ENCODE measurements at places on chromosomes 2 and 18. TPM values are rescaled to one million over a fixed set of nuclear protein-coding genes. Genes with fewer than 3 reads are reported as not detected.

Gene LONRF2
- total RNA-seq = 8.2 TPM

Gene SIX2
- total RNA-seq = 1.8 TPM

DNA sequence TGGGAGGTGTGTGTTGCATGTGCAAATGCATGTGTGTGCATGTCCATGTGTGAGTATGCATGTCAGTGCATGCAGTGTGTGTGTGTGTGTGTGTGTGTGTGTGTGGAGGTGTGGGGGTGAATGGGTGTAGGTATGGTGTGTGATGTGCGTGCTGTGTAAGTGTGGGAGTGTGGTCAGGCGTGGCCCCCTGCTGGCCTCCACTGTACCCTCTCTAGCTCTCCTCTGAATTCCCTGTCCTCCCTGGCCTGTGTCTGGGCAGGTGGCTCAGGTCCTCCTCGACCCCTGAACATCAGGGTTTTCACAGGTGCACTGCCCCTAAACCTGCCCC lies 230.2 kb downstream of the CELF4 start:
- no peak overlapping the region for H3K27ac ChIP-seq
- no peak for DNase-seq
- H3K4me3 ChIP-seq = no peak overlapping the region
- H3K36me3 ChIP-seq = no peaks in the 10 kb centered on the region
- H3K27me3 ChIP-seq = no peaks in the 10 kb centered on the region
- no peaks in the 10 kb centered on the region for H3K4me1 ChIP-seq

- no peaks in the 10 kb centered on the region for H3K36me3 ChIP-seq
- H3K4me1 ChIP-seq = no peaks in the 10 kb centered on the region
- H3K27ac ChIP-seq = no peak overlapping the region
- DNase-seq = no peak
These were observed 1200.8 kb upstream of the GYPC start for GRCh38 chr2:125455110-125455509.

- H3K4me3 ChIP-seq = no peak overlapping the region
- DNase-seq = no peak
- no peak overlapping the region for H3K27ac ChIP-seq
- H3K36me3 ChIP-seq = no peaks in the 10 kb centered on the region
These were observed 287.7 kb upstream of the GCFC2 start for GRCh38 chr2:75998451-75998850.

DNA sequence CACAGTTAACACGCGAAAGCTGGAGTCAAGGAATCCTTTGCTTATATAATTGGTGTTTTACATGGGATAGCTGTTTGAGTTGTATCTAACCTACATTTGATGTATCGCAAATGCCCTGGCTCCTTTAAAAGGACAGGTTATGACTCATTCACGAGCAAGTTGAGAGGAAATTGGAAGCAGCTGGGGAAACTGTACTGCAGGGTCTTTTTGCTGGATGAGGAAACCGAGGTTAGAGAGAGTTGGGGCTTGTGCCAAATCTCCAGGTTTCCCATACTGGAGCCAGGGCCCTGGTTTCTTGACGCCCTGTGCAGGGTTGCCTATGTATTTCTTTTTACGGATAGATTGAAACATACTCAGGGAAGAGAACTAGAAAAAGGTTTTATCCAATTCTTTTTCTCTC lies 60.0 kb upstream of the SPTBN1 start:
- no peak overlapping the region for H3K27ac ChIP-seq
- no peaks in the 10 kb centered on the region for H3K4me1 ChIP-seq
- no peak overlapping the region for H3K4me3 ChIP-seq
- no peaks in the 10 kb centered on the region for H3K36me3 ChIP-seq
- no peak for DNase-seq
- H3K27me3 ChIP-seq = no peaks in the 10 kb centered on the region
